ENCODE measurements at places on chromosomes 5 and 9.
A peak's percentile ranks its signal among the peaks of the same experiment; 100 is the strongest.

DNA sequence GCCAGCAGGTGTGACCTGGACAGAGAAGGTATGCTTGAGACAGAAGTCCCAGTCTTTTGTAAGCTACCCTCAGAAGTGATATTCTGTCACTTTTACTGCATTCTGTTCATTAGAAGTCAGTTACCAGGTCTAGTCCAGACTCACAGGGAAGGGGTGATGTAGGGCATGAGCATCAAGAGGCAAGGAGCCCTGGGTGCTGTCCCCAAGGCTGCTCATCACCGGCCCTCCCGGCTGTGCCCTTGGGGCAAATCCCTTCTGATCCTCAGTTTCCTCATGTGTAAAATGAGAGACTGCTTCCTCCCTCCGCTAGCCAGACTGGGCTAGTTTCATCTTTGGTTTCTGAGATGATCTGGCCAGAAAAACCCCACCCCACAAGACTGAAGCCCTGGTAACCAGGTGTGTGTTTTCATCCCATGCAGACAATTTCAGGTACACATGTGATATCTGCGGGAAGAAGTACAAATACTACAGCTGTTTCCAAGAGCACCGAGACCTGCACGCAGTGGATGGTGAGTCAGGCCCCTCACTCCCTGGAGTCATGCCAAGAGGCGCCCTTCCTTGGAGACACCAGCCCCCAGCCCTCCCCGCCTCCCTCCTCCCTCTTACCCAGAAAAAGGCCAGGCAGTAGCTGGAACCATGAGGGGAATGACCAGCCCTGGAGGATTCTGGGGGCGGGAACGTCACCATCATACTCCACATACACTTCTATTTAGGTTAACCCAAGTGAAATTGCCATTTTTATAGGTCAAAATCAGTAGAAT, 71.0 kb downstream of the AMBP start:
- no peak for DNase-seq

DNA sequence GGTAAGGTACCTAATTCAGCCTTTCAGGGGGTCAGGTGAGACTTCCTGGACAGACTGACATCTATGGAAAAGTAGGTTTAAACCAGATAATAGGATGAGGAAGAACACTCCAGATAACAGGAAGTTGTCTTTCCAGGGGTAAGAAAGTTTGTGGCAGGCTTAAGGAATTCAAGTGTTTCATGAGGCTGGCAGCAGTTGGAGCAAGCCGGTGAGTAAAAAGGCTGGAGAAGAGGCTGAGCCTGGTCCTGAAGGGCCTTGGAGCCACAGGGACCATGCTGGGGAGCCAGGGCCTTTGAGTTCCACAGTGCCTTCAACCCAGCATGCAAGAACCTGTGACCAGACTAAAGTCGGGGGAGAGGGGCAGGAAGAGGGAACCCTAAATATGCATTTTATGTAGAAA, 353.4 kb downstream of the SPOCK1 start:
- DNase-seq = no peak

GRCh38 chr5:67015541-67016191, 180.9 kb downstream of the CD180 start:
- no peak for DNase-seq

GRCh38 chr9:128712451-128713410, 10.4 kb downstream of the PKN3 start:
- DNase-seq = no peak

GRCh38 chr5:154271936-154272514, 81.5 kb downstream of the GALNT10 start:
- no peak for DNase-seq

- DNase-seq = no peak
Observed at GRCh38 chr9:124590889-124591641, 83.9 kb upstream of the NR5A1 start.

DNA sequence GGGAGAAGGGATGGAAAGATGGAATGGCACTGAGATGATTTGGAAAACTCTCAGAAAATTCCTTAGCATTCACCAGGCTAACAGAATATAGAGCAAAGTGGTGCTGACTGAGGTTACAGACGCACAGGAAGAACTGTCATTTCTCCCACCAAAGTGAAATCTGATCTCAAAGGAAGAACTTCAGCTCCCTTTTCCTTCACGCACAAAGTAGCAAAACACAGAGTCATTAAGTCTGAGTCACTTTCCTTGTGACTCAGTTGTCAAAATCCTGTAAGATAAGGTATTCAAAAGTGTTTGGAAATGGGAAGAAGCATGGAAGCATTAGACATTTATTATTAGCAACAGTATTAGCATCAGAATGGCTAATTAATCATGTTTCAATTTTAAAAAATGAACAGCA, 11.7 kb downstream of the MPDZ start:
- DNase-seq = no peak

DNA sequence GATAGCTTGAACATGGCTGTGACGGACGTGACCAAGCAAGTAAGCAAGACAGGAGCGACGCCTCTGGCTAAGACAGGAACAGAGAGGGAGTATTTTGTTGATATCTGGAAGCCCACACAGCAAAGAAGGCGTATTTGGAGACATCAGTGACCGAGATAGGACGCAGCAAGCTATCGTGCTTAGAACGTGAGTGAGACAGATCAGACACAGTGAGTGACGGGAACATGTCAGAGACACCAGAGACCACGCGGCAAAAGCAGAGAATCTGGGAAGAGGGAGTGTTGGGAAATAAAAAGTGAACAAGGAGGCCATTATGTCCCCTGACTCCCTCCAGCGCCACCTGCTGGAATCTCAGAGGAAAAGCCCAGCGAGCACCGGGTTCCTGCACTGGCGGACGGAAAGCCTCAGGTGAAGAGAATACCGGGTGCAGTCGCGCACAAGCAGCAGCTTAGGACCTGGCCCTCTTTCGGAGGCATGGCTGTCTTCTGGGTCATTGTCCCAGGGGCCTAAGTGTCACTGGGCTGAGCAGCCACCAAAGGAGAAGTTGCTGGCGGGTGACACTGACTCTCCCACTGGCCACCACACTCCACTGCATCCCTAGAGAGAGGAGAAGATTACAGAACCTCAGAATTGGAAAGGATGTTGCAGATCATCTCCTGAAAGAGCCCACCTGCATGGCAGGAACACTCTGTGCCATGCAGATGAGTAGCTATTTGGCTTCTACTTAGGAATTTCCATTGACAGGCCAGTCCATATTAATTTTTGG, 99.1 kb downstream of the FBXO38 start:
- peak; percentile 53 for DNase-seq

GRCh38 chr5:1378096-1378495, 33.2 kb upstream of the CLPTM1L start:
- no peak for DNase-seq

GRCh38 chr9:33374634-33375237, 27.6 kb downstream of the AQP7 start:
- peak; percentile 73 for DNase-seq

GRCh38 chr9:69455311-69455710, 130.3 kb downstream of the ENTREP1 start:
- no peak for DNase-seq

- no peak for DNase-seq
Observed at GRCh38 chr5:165805756-165806155, 2300.3 kb downstream of the MAT2B start.
